ENCODE measurements at places on chromosomes 11 and 22. TPM values are rescaled to one million over a fixed set of nuclear protein-coding genes. Genes with fewer than 3 reads are reported as not detected.

DNA sequence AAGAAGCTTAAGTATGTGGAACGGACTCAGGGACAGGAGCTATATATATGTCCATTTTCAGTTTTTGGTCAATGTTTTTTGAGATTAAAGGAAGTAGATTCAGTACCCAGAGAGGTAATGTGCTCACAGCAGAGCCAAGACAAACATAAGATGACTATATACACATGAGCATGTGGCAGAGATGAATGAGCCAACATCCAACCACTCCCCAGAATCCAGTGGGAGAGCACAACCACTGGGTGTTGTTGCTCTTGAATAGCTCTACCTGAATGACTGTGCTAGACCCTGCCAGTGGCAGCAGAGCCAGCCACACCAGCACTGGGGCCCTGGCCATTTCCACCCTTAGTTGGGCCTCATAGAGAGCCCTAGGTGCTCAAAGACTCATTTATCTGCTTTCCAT is 10.7 kb upstream of the SYTL2 start:
- no peak for DNase-seq

- no peak for DNase-seq
Observed at GRCh38 chr22:23569291-23569690, 10.8 kb downstream of the IGLL1 start.

The CHRM4 gene
- total RNA-seq: 3.5 TPM

DNA sequence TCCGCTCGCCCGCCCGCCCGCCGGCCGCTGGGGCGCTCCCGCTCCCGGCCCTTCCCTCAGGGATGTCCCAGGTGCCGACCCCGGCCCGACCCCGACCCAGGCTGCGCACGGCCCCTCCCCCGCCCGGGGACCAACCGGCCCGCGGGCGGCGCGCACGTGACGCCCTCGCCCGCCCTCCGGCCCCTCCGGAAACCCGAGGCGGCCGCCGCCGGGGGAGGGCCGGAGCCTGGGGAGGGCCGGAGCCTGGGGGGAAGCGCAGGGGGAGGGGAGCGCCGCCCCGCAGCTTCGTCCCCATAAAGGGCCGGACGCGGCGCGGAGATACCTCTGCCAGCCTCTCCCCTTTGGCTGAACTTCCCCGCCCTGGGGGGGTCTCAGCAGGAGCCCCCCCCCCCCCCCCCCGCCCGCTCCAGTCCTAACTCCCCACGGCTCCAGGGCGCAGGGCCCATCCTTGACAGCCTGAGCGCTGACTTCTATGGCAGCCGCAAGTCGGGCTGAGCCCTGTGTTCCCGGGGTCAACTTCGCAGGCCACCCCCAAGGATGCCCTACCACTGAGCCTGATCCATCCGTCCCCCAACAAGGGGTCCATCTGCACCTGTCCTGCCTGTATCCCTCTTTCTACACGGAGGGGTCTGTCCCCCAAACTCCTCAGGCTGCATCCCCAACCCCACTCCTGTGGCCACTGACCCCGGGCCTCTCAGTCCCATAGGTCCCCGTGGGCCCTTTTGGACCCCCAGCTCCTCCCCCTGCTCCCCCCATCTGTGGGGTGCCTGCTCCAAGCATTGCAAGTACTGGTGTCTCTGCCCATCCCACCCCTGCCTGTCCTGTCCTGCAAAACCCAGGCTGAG is at the start of gene MAPK12:
Gene MAPK12, minus strand, starts transcription at position 69 of the 845 bp plus-strand sequence. CDS start 174 bp downstream, outside the sequence.
- no peak for DNase-seq

- DNase-seq: no peak
Observed at GRCh38 chr11:122359081-122359571, 243.1 kb upstream of the BLID start.

DNA sequence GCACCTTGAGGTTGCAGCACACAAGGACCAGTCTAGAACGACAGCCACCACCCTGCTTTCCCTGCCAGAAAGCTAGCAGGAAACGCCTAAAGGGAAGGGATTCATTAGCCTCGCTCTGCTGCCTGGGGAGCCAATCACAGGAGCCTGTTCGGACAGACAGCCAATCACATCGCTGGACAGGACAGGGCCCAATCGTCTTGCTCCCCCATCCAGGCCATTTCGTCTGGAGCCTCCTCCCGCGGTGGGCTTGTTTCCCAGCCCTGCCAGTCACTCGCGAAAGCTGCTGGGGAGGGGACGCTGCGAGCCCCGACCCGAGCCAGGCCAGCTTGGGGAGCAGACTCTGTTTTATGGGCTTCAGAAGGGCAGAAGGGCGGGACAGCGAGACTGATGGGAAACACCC is 79.8 kb upstream of the NCAM1 start:
- no peak for DNase-seq

DNA sequence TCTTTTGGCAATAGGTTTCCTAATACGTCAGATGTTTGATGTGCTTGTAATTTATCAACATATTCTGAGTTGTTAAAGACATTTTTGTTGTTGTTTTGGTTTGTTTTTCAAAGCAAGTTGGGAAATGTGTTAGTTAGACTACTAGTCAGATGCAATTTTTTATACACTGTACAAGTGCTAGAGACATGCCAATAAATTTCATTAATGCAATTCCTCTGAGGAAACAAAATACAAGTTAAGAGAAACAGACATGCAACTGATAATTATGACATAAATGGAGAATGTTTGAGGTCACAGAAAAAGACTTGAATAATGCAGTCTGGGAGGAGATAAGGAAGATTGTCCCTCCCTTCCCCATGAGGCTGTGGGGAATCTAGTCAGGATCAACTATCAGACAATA is 5.9 kb downstream of the OR51T1 start:
- DNase-seq: no peak

DNA sequence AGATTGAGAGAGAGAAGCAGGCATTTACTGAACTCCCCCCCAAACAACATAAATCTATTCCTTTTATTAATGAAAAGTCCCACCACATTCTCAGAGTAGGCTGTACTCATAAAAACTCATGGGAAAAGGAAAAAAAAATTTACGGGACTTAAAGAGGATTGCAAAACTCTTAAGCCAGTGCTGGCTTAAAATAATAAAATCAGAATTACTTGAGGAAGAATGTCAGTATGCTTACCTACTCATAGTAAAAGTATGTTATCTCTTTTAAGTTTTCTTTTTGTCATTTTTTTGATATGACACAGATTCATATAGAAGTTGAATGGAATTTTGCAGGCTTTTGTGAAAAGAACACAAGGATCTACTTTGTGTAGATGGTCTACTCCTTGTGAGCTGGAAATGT is 126.3 kb downstream of the LUZP2 start:
- DNase-seq: no peak
